ENCODE measurements at places on chromosomes 12 and 14.

DNA sequence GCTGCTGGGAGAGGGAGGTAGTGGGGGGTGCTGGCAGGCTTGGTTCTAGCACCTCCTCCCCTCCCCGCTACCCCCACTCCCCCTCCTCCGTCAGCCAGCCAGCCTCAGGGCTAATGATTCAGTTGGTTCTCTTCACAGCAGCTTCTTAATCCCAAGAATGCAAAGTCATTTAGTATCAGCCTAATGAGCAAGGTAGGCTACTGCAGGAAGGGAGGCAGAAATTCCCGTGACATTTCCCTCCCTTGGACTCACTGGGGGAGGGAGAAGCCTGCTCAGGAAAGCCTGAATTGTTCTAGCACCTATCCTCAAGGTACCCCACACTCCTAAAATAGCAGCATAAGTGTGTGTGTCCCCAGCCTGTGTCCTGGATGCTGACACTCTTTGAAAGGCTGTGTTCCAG, 29.8 kb downstream of the ITPK1 start:
- no peak for DNase-seq

DNA sequence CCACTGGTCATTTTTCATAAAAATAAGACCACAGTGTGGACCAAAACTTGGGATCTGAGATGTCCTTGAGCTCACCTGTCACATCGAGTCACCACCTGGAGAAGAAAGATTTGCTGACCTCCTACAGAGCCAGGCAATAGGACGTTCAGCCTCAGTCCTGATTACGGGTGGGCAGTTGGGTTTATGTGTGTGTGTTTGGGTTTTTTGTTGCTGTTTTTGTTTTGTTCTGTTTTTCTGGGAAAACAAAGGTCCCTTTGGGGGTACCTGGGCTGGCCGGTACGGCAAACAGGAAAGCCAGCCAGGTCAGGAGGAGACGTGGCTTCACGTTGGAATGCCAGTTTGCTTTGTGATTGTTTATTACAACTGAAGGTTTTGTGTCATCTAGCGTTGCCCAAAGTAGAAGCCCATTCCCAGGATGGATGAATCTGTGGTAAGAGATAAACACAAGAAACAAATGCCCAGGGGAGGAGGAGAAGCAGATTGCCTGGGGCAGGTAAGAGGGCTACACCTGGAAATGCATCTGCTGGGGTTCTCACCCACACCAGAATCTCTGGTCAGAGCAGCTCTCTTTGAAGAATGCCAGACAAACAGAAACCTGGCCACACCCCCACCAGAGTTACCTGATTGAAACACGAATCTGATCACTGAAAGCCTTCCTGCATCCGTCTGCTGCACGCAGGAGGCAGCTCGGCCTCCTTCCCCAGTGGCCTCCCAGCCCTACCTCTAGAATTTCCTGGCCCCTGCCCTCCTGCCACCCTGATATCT, 100.1 kb upstream of the DIO3 start:
- no peak for DNase-seq

GRCh38 chr12:111428081-111428727, 22.5 kb downstream of the SH2B3 start:
- DNase-seq: no peak

DNA sequence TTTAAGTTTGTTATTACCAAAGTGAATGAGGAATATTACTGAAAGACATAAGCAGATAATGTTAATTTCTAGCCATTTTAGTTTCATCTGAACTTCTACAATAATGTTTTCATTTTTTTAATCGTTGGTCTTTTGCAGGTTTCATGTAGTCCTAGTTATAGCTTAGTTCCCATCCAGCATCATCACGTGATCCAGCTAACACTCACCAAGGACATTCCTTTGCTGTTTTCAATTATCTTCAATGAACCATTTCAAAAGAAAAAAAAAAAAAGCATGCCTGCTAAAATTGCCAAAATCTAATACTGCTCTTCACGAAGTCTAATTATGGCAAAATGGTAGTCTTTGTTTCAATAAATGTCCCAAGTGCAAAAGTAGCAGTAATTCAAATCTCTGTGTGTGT, 187.7 kb upstream of the ATXN7L3B start:
- no peak for DNase-seq

- DNase-seq: no peak
Measured at GRCh38 chr14:30420515-30420914, 138.4 kb upstream of the G2E3 start.

DNA sequence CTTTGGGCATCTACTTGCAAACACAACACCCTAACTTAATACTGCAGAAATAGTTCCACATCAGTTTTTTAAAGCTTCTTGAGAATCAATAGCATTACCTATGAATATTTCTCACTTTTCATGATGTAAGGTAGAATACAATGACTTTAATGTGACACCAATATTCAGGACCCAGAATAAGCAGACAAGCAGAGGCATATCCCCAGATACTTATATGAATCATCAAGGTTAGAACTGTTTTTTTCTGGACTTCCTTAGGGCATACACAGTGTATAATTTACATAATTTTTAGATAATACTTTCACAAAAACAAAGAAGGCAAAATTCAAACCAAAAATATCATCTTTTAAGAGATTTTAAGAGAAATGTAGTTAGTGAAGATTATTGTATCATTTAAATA, 885.8 kb downstream of the FSCB start:
- no peak for DNase-seq

GRCh38 chr12:60992087-60992486, 1268.1 kb upstream of the USP15 start:
- no peak for DNase-seq

GRCh38 chr12:75289753-75290152, 40.4 kb downstream of the CAPS2 start:
- DNase-seq: no peak

GRCh38 chr12:132071830-132072384, 72.2 kb downstream of the DDX51 start:
- no peak for DNase-seq

DNA sequence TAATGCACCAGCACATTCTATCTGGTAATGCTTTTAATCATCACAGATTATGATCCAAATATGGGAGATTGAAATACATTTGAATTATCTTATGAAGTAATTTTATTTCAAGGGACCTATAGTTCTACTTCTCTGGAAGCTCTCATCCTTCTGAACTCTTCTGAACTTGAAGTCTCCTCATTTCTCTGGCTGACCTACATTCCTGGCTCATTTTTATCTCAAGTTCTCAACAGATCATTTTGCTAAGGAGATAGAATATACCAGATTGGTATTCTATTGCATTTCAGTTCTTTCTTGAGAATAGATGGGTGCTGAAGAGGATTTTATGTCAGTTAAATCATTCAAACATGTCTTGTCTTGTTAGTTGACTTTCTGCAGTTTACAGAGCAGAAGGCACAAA, 7.9 kb downstream of the HMGA2 start:
- DNase-seq: no peak

GRCh38 chr12:80271780-80272179, 172.3 kb upstream of the PTPRQ start:
- DNase-seq: no peak

DNA sequence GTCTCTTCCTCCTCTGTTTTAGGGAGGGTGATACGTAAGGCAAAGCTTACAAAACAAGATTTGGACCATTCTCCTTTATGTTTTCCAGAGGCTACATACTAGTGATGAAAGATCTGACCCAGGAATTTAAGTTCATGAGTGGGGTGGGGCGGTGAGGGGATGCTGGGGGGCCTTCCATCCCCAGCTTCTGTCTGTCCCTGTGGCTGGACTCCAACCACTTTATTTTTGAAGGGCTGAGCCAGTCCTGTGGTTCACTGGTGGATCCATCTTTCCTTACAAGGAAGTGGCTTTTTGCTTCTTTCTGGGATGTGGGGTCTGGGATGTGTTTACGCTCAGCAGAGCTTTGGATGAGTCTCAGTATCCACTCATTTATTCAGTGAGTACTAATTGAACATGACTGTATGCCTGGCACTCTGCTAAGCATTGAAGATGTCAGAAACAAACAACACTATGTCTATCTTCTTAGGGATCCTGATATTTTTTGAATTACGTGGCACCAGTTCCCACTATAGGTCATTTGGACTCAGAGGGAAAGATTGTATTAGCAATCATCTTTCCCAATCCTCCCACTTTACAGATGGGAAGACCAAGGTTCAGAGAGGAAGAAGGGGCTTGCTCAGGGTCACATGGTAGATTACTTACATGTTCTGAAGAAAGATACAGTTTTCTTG, 291.8 kb upstream of the TBX3 start:
- DNase-seq: no peak

GRCh38 chr14:38874721-38875120, 228.3 kb downstream of the SEC23A start:
- DNase-seq: no peak

GRCh38 chr14:74547331-74547927, 53.9 kb downstream of the ISCA2 start:
- no peak for DNase-seq

- no peak for DNase-seq
Measured at GRCh38 chr12:96053476-96054243, 18.3 kb upstream of the LTA4H start.

DNA sequence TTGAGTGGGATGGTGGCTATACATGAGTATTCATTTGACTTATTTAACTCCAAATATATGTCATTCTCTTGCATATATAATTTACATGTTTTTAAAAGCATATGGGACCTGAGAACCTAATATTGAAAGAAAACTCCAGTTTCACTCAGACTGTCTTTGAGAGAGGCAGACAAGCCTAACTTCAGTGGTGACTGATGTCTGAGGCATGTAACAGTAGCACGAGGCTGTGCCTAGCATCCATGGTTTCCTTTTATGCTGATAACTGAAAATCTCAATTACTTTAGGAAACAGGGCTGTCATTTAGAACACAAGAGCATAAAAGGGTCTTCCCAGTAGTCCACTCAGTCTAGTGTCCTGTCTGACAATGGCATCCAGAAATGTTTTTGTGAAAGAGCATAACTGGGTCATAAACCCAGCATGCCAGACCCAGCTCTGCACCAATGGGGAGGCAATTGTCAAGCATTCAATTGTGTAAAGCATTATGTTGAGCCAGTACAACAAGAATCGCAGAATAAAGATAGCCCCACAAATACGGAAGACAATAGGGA, 24.3 kb downstream of the MAPK1IP1L start:
- no peak for DNase-seq

DNA sequence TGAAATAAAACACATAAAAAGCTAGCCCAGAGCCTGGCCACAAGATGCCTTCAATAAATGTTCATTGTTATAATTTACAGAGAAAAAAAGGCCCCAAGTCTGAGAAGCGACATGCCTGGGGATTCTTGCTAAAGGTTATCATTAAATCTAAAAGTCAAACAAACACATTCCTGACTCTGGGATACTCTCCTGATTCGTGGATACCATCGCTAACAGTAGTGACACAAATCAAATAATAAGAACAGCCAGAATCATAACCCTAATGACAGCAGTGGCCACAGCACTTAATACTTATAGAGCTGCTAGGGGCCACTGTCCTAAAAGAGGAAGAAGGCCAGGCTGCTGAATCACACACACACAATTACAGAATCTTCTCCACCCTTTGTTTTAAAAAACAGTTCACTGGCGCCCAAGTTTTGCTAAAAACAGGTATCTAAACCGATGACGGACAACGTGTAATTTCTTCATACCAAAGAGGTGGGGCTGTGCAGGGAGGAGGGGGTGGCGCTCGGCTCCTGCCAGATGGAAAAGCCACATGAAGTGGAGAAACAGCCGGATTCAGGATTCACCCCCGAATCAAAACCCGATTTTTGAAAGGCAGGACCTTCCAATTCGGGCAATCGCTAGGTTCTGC, 1.2 kb downstream of the CLIP1 start:
- peak; percentile 64 for DNase-seq

GRCh38 chr12:123142921-123143735, 7.8 kb downstream of the PITPNM2 start:
- DNase-seq: peak; percentile 49

DNA sequence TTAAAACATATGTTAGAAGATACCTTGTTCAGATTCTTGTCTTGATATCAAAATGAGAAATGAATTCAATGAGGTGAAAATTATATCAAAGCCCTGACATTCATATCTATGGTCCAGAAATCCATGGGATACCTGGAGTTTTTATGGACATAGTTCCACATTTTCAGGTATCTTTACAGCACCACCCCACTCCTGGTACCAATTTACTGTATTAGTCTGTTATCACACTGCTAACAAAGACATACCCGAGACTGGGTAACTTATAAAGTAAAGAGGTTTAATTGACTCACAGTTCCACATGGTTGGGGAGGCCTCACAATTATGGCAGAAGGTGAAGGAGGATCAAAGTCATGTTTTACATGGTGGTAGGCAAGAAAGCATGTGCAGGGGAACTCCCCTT, 361.5 kb downstream of the PRKD1 start:
- DNase-seq: no peak

DNA sequence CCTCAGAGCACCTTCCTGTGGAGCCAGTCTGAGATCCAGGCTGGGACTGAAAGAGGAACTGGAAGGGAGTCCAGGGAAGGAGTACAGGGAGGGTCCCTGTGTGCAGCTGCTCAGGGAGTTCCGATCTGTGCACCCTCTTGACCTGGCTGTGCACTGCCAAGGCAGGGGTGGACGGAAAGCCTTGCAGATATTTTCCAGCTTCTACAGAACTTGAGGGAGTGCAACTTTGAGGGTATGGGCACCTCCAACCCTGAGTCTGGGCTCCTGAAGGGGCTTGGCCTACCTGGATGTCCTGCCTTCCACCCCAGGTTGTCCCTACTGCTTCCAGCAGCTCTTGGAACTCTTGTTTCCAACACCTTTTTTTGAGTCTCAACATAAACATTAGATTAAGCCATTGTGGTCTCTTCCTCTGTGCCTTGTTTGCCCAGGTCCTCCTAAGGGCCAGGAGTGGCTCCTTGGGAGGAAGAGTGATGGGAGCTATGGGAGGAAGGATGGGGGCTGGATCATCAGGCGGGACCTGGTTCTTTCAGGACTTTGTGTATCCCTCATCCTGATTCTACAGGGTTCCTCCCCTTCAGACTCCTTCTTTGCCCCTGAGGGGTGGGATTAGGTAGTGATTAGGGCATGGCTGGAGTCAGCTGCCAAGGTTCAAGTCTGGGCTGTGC, 3.5 kb downstream of the KRT7 start:
- no peak for DNase-seq

- DNase-seq: peak; percentile 37
Measured at GRCh38 chr12:46158501-46158900, 110.3 kb downstream of the SLC38A1 start.

DNA sequence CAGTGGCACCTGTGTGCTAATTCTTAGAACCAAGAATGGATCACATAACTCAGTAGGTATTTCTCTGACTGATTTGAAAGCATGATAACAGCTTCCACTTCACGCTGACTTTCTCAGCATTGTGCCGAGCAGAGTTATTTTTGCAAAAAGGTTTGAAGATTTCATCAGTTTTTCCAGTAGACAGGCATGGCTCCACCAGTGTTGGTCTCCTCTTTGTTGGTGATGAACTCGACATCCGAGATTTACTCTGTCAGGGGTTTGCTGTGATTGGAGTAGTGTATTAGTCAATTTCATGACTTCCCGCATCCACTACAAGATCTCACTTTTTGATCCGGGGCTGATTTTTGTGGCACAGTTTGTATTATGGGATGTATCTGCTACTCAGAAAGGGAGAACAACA, 85.3 kb downstream of the PRKCH start:
- DNase-seq: no peak

Measured in MG63 (cell line).